Stimulated activated naive CD8-positive, alpha-beta T cell treated with anti-CD3 and anti-CD28 coated beads, Interleukin-15, Interleukin-2, amounts not matched to agents 100 U/mL and 50 U/mL, for 24 hours (primary cell): ENCODE measurements at places on chromosomes 2 and 18.

- no peak for DNase-seq
Observed at GRCh38 chr18:13703899-13704298, 22.5 kb downstream of the FAM210A start.

GRCh38 chr2:210445116-210445707 is 31.3 kb downstream of the LANCL1 start:
- no peak for DNase-seq

GRCh38 chr2:55459714-55460274 is 40.1 kb upstream of the CCDC88A start:
- DNase-seq, result no peak

GRCh38 chr2:128284037-128284441 is 34.6 kb downstream of the HS6ST1 start:
- no peak for DNase-seq

GRCh38 chr18:35215026-35215425 is 25.8 kb upstream of the ZNF397 start:
- DNase-seq, result no peak

DNA sequence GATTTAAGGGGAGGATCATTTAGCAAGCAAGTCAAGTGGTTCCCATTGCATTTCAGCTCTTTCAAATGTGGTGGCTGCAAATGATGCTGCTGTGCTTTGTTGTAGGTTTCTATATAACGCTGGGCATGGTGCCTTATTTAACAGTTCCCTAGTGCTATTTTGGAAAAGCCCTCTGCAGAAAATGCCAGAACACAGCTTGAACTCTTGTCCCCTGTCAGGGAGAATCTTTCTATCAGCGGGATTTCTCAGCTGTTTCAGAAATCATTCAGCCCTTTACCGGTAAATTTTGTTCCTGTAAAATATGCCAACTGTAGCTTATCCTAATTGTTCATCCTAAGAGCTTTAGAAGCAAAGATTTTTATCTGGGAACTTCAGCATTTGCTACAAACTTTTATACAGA is 77.8 kb upstream of the DTNA start:
- no peak for DNase-seq

GRCh38 chr2:209687323-209687969 is 84.2 kb upstream of the UNC80 start:
- DNase-seq, result no peak

DNA sequence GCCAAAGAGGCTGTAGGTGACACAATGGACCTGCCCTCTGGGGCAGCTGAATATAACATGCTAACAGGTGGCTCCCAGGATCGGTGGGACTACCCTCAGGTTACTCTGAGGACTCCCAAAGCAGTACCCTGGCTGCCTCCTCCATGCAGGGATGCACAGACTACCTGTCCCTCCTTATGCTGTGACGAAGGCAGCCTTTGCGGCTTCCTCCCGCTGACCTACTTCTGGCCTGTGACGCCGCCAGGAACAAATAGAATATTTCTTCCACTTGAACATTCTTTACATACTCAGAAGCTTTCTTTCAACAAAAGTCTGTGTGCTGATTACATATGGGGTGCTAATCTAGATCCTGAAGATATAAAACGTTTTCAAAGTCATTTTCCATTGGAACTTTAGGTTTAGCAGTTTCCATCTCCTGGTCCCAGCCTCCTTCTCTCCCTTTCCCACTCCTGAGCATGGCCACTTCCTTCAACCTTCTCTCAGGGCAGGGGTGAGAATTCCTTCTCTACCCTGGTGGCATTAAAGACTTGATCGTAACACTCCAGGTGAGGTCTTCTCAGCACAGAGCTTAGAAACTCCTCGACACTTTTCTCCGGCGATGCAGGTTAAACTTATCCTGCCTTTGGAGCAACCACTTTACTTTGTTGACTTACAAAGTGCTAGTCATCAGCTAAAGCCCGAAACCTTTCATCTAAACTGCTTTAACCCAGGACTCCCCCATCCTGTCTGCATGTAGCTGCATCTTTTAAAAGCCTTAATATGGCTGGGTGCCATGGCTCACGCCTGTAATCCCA is 58.9 kb upstream of the STK17B start:
- DNase-seq, result peak; percentile 66

- no peak for DNase-seq
Observed at GRCh38 chr2:227503433-227504406, 31.8 kb downstream of the AGFG1 start.

DNA sequence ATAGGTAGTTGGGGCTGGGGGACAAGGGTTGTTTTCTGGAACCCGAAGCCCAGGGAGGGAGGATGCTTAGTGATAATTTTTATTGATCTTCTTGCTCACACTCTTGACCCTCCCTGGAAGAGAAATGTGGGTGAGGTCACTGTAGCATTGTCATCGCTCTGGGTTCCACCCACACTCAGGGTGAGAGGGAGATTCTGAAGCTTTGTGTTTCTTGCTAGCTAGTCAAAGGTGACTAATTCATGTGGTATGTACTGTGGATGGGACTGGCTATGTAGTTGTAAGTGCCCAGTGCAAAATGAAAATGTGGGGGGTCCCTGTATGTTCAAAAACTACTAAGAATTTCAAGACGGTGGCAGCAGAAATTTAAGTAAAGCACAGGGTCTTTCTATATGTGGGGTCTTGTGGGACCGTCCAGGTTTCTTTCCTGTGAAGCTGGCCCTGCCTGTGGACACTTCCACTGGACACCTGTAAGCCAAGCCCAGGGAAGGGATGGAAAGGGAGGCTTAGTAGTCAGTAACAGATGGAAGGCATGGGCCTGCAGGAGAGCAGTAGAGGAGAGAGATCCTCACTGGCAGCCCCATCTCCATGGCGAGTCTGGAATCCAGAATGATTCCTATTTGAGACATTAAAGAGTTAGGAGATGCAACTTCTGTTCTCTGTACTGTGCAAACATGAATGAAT is 35.0 kb downstream of the TSN start:
- no peak for DNase-seq

DNA sequence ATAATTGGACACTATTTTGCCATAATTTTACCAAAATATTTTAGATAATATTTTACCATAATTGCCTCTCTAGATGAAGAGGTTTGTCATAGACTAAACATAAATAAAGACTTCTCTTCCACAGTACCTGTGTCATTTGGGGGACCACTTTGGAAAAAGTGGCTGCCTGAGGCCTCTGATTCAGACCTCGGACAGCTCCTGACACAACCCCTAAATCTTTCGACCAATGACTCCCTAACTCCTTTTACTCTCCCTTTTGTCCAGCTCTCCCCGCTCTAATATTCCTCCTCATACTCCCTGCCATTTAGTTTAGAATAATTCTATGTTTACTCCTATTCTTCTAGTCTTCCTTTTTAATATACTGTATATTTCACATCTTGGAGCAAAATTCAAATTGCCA is 36.0 kb upstream of the UBE2E3 start:
- no peak for DNase-seq

DNA sequence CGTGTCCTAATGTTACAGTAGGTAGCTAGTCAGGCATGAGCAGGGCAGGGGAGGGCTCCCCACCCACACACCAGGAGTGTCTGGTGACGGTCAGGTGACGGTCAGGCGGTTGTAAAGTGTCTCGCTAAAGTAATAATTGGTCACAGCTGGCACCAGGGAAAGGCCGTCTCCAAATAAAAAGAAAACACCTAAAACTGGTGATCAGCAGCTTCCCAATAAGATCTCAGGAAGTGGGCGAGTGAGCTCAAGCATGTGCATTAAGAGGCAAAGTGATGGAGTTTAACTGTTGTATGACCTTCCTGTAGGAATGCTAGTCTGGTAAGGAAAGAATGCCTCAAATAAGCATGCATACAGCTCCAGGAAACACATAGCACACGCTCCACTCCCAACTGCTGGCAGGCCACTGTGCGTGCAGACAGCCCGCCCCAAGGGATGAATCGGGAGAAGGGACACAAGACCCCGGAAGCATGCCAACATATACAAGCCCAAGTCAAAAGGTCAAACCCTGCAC is 177.1 kb downstream of the RNF144A start:
- DNase-seq, result no peak

GRCh38 chr18:22510697-22511096 is 93.0 kb upstream of the CTAGE1 start:
- DNase-seq, result no peak

DNA sequence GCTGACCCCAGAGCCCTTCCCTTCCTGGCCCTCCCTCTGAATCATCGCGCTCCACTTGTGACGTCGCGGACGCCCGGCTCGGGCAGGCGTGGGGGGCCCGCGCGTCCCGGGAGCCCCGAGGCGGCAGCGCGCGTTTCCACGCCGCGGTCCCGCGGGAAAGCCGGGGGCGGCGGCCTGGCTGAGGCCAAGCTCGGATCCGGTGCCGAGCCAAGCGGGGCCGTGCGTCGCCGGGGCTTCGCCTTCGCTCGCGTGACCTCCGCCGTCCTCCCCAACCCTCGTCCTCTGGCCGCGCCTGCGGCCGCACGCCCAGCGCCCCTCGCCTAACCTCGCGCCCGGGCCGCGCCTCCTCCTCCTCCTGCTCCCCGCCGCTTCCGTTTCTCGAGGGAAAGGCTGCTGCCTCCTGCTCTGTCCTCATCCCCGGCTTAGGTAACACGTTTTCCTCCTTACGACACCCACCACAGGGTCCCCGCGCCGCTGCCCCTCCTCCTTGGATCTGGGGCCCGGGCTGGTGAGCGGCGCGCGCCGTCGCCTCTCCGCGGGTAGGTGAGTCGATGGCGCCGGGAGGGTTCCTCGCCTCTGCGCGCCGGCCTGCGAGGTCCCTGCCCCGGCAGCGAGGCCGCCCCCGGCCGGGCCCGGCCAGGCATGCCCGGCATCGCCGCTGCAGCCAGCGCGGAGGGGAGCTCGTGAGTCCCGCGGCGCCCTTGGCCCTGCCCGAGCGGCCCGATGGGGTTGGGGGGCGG is at the start of gene INPP1:
Gene INPP1 (plus strand): TSS at position 54 of the 740 bp plus-strand sequence. CDS start 16,514 bp downstream, outside the sequence.
- DNase-seq, result peak; percentile 58

DNA sequence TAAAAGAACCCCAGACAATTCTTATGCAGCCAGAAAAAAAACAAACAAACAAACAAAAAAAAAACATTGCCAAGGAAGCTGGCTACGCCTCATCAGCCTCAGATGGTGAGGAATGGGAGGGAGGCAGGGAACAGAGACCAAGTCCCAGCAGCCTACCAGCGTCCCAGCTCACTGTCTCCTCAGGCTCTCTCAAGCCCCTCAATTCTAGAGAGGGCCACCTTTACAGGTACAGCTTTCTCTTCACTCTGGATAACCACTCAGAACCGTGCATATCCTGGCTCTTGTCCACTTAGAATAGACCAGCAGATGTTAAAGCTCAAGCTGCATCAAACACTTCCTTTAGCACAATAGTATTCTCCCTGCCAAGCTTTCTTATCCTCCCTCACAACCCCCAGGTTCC is 263.1 kb upstream of the CHAC2 start:
- no peak for DNase-seq

DNA sequence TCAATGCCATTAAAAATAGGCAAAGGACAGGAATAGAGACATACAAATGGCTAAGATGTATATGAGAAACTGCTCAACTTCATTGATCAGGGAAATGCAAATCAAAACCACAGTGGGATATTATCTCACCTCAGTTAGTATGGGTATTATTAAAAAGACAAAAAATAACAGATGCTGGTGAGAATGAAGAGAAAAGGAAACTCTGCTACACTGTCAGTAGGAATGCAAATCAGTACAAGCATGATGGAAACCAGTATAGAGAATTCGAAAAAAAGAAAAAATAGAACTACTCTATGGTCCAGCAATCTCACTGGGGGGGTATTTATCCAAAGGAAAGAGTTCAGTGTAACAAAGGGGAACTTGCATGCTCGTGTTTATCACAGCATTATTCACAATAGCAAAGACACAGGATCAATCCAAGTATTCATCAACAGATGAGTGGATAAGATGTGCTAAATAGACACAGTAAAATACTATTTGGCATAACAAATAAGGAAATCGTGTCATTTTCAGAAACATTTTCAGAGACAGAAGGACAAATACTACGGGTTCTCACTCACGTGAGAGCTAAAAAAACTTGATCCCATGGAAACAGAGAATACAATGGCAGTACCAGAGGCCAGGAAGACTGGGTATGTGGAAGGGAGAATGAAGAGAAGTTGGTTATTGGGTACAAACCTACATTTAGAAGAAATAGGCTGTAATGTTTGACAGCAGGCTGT is 60.6 kb downstream of the CCDC74A start:
- DNase-seq, result no peak

GRCh38 chr18:22302144-22302543 is 115.6 kb downstream of the CTAGE1 start:
- no peak for DNase-seq

DNA sequence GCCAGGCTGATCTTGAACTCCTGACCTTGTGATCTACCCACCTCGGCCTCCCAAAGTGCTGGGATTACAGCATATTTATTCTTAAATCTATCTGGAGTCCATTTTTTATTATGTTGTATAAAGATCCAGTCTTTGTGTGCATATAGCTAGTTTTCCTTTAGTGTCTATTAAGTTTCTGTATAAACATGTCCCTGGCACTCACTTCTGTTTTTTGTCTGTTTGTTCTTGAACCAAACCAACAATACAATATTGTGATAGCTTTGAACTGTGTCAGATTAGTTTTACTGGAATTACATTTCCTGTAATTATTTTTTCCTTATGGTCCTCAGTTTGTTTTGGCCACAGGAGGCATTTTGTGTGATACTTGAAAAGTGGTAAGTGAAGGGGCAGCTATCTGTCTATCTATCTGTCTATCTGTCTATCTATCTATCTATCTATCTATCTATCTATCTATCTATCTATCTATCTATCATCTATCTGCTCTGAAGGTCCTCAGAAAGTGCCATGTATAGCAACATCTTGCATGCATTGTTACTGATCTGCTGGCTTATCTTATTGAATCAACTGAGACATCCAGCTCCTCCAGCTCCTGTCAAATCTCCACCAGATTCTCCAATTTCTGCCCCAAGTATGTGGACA is 70.9 kb upstream of the ACVR1 start:
- DNase-seq, result no peak

DNA sequence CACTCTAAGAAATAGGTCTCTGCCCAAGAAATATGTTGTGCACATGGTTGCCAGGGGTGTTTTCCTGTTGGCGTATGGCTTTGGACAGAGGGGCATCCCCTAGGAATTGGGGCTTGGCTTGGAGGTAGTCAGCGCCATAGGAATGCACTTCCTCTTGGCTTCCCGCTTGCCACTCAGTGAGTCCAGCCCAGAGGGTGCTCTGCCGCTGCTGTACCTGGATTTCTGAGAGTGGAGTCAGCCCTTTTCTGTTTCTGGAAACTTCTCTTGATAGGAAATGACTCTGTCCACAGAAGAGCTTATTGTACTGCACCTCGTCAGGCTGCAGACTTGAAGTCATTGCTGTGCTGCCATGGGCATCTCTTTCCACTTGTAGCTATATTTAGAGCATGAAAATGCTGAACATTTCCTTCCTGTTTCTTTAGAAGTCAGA is 116.7 kb upstream of the MGAT5 start:
- no peak for DNase-seq
